ENCODE measurements at places on chromosomes 11 and 22. TPM values are rescaled to one million over a fixed set of nuclear protein-coding genes. Genes with fewer than 3 reads are reported as not detected.

Gene DLG2
- 1.8 TPM for total RNA-seq

Gene OLFML1
- not detected for total RNA-seq

Gene SORL1
- total RNA-seq: 4.1 TPM

DNA sequence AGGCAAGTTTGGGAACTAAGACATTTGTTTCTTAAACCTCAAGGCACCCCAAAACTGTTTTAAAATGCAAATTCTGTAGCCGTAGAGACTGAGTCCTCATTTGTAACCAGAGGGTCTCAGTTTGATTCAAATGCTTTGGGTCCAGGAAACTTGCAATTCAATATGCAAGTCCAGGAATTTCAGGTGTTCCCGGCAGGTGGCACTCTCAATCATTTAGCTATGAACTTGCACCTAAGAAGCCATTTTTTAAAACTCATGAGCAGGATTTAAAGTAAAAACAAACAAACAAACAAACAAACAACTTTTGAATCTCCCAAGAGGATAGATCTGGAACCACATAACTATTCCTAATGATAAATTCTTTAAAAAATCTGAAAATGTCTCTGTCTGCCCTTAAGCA, 8.7 kb upstream of the ABTB2 start:
- no peak for DNase-seq

GRCh38 chr11:13094930-13095687, 86.0 kb downstream of the RASSF10 start:
- no peak for DNase-seq

DNA sequence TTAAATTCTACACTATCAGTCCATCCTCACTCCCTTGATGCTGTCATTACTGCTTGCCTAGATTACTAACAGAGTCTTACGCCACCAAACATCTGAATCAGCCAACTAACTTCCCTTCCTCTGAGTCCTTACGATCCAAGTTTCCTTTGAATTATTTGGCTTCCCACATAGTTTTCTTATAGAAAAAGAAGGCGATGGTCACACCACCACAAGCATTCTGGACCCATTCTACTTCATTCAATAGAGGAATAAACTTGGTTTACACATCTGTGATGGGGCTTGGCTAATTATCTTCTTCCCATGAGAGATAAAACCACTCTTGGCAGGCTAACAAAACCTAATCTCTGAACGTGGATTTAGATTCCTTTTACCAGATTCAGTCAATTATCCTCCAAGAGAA, 35.0 kb downstream of the INTS4 start:
- DNase-seq: no peak
